Activated naive CD4-positive, alpha-beta T cell treated with anti-CD3 and anti-CD28 coated beads for 36 hours (primary cell): ENCODE measurements at places on chromosomes 2 and 18. TPM values are rescaled to one million over a fixed set of nuclear protein-coding genes. Genes with fewer than 3 reads are reported as not detected.

Gene PLGLB1
- not detected for total RNA-seq

DNA sequence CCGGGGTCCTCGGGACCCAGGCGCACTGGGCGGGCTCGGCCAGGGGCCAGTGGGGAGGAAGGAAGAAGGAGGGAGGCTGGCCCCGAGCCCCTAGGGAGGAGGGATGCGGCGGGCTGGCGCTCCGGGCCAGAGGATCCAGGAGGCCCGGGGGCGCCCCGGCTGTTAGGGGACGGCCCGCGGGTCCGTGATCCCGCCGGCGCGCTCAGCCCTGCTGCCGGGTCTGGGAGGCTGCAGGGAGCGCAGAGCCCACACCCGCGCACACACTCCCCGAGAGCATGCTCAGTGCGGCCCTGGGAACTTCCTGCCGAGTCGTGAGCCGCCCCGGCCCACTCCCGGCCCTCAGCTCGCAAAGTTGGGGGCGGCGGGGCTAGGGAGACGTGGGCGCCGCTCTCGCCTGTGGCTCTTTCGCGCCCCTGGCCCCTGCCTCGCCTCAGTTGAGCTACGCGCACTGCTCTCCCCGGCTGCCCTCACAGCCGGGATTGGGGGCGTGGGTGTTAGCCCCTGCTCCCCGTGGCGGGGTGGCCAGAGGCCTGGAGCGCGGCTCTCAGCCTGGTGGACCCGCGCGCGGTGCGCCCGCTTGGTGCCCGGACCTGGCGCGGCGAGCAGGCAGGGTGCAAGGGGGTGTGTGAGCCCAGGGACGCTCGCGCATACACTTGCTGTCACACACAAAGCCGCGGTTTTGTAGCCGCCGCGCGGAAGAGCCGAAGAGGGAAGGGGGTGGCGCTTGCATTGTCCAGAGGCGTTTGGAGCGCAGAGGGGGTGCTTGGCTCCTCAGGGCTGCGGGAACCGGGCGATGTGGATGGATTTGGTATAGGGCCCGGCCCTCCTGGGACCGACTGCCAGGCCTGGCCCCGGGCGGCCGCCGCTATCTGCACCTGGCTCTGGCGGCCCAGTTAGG, 132.9 kb upstream of the MGAT5 start:
- H3K4me3 ChIP-seq, result peak overlapping the region; percentile 63
- no peaks in the 10 kb centered on the region for H3K36me3 ChIP-seq
- DNase-seq, result peak; percentile 61
- no peaks in the 10 kb centered on the region for H3K27me3 ChIP-seq
- H3K4me1 ChIP-seq, result peaks cover 56% of the 10 kb centered on the region
- H3K27ac ChIP-seq, result no peak overlapping the region

DNA sequence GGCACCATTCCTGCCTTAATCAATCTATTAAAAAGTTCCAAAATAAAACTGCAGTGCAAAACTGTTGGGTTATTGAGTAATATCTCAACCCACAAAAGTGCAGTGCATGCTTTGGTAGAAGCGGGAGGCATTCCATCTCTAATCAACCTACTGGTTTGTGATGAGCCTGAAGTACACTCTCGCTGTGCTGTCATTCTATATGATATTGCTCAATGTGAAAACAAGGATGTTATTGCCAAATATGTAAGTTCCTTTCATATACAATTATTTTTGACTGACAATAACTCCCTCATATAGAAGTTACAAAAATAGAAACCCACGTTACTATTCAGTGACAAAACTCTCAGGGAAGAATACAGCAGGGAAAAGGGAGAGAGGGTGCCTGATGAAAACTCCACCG, 43.0 kb downstream of the OSGEPL1 start:
- no peak overlapping the region for H3K4me3 ChIP-seq
- peaks cover 4% of the 10 kb centered on the region for H3K4me1 ChIP-seq
- no peak for DNase-seq
- H3K27ac ChIP-seq, result no peak overlapping the region

DNA sequence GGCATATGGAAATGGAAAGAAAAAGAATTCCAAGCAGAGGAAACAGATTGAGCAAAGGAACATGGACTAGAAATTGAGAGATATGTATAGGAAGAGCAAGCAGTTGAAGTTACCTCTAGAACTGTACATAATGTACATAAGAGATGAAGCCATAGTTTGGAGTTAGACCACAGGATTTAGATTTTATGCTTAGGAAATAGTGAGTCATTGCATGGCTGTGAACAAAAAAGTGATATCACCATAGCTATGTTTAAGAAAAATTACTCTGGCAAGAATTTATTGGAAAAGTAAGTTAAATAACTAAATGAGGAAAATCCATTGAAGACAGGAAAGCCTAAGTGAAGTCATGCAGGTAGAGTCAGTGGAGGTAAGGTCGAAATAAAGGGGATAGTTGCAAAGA, 99.4 kb upstream of the GALNT5 start:
- no peaks in the 10 kb centered on the region for H3K36me3 ChIP-seq
- no peak for DNase-seq
- no peaks in the 10 kb centered on the region for H3K4me1 ChIP-seq
- no peak overlapping the region for H3K4me3 ChIP-seq

- DNase-seq, result no peak
- no peaks in the 10 kb centered on the region for H3K36me3 ChIP-seq
- no peaks in the 10 kb centered on the region for H3K27me3 ChIP-seq
- H3K4me3 ChIP-seq, result no peak overlapping the region
- no peak overlapping the region for H3K27ac ChIP-seq
- no peaks in the 10 kb centered on the region for H3K4me1 ChIP-seq
These were observed 120.6 kb upstream of the UGP2 start for GRCh38 chr2:63721082-63721424.

DNA sequence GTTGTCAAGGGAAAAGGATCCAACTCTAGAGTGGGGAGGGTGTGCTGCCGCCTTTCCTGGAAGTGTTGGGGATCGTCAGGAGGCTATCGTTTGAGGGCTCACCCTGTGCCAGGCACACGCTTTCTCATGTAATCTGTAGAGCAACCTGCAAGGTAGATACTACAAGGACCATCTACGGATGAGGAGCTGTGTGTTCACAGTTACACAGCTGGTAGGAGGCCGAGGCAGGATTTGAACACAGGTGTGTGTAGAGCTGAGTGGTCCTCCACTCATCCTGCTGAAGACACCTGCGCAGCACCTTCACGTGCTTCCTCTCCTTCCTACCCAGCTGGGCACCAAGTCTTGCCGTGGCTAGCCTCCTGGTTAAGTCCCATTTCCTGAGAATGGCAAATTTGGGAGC, 68.3 kb downstream of the MARCO start:
- DNase-seq, result no peak
- H3K4me1 ChIP-seq, result no peaks in the 10 kb centered on the region
- H3K27ac ChIP-seq, result no peak overlapping the region
- no peak overlapping the region for H3K4me3 ChIP-seq
- H3K27me3 ChIP-seq, result peaks cover 19% of the 10 kb centered on the region

DNA sequence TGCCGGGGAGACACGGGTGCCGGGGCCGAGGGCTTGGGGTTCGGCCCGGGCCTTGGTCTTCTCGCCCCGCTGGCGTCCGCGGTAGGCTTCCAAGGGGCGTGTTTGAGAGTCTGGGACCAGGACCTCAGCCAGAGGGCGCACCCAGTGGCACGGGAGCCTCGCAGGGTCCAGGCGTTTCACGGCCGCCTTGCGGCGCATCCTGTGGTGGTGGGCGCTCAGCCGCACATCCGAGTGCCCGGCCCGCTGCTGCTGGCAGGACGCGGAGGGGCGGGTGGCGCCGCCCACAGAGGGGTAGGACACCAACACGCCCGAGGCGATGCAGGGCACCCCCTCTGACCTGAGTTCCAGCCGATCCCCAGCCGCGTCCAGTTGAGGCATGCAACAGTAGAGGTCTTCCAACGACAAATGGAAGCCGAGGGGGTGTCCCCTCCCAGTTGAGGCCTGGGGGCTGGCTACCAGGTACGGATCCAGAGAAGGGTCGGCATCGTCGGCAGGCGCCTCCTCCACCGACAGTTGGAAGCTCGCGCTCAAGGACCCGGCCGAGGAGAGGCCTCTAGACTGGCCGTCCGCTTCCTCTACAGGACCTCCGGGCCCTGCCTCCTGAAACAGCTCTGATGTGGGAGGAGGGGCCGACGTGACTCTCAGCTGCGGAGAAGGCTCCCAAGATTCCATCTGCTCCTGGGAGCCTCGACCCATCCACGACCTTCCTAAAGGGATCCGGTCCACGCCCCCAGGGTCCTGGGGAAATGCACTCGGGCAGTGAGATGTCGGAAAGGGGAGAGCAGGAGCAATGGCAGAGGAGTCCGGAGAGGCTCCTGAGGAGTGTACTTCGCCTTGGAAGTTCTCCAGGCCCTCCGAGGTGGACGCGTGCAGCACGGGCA, 6.3 kb downstream of the C2orf81 start:
- peaks cover 14% of the 10 kb centered on the region for H3K4me1 ChIP-seq
- peak overlapping the region; percentile 72 for H3K4me3 ChIP-seq
- H3K27ac ChIP-seq, result no peak overlapping the region
- peak; percentile 38 for DNase-seq
- H3K27me3 ChIP-seq, result no peaks in the 10 kb centered on the region
